ENCODE measurements at places on chromosomes 7 and 10. TPM values are rescaled to one million over a fixed set of nuclear protein-coding genes. Genes with fewer than 3 reads are reported as not detected.

Gene STOX1
- total RNA-seq = 8.5 TPM

Gene ZNF655
- total RNA-seq = 21.2 TPM

Gene VWDE
- total RNA-seq = 0.70 TPM

Gene SPDYE11
- not detected for total RNA-seq

Gene EBF3
- 0.79 TPM for total RNA-seq

Gene EPO
- 1.1 TPM for total RNA-seq

Gene CDHR3
- total RNA-seq = 12.0 TPM

Gene PILRA
- total RNA-seq = not detected

Gene GPER1
- not detected for total RNA-seq

Gene PPIF
- 116 TPM for total RNA-seq

Gene ACTL6B
- total RNA-seq = not detected

Gene FRG2B
- total RNA-seq = not detected

Gene CYP2E1
- not detected for total RNA-seq

Gene ERV3-1
- 10.9 TPM for total RNA-seq

Gene SLC26A4
- not detected for total RNA-seq

Gene AGBL3
- total RNA-seq = 6.1 TPM

Gene WDR11
- 53.1 TPM for total RNA-seq

Gene AQP1
- 0.19 TPM for total RNA-seq

Gene LSM5
- 100.0 TPM for total RNA-seq

Gene ASIC3
- 1.1 TPM for total RNA-seq

Gene BTRC
- 19.6 TPM for total RNA-seq

Gene MMD2
- not detected for total RNA-seq

Gene CCDC136
- total RNA-seq = 7.3 TPM

Gene SCRN1
- total RNA-seq = 90.2 TPM
